ENCODE measurements at places on chromosomes 3 and 15. TPM values are rescaled to one million over a fixed set of nuclear protein-coding genes. Genes with fewer than 3 reads are reported as not detected.

ISLR gene
- total RNA-seq: 70.4 TPM

ZNF774 gene
- total RNA-seq: 1.8 TPM

GPR87 gene
- total RNA-seq: 0.12 TPM

ITPR1 gene
- 122 TPM for total RNA-seq

CNTN4 gene
- total RNA-seq: 34.7 TPM

NUP210 gene
- total RNA-seq: 27.6 TPM

CFAP20DC gene
- total RNA-seq: 3.3 TPM

C3orf52 gene
- total RNA-seq: 8.2 TPM

MUSTN1 gene
- total RNA-seq: 11.9 TPM

CCR9 gene
- total RNA-seq: 0.18 TPM

TERC gene
- total RNA-seq: 608 TPM

SLC35G2 gene
- 6.8 TPM for total RNA-seq

KIF7 gene
- 16.9 TPM for total RNA-seq

MKRN2OS gene
- total RNA-seq: 0.35 TPM

All from metanephros (tissue), 2 donors.